Hematopoietic multipotent progenitor cell treated with erythropoietin and hydrocortisone succinate and interleukin-3 and kit ligand, for 4 days (in vitro differentiated cells): ENCODE measurements at places on chromosomes 11 and 22.

DNA sequence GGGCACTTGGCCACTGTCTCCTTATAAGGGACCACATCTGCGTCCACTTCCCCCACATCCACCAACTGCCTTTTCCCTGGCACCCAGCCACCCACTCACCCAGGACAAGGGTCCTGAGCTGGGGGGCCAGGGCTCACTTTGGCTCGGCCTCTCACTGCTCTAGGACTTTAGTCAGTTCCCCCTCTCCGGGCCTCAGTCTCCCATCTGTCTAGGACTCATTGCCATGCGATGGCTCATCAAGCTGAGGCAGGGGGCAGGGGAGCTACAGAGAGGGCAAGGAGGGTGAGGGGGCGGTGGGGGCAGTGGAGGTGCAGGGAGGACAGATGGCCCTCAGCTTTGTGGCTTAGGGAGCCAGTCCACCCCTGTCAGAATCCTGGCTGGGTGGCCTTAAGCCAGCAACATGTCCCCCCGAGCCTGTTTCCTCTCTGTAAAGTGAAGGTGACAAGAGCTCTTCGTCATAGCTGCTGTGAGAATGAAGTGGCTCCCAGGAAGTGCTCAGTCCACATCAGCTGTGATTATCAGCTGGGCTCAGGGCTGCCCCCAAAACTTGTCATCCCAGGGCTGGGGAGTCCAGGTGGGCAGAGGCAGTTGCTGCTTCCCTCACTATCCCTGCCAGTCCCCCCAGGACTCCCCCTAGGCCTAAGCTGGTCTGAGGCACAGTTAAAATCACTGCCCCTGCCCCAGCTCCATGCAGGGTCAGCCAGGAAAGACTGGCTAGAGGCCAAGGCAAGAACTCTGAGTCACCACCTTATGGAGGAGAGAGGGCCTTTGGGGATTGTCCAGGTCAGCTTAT is 14.9 kb downstream of the RAC2 start:
- no peak for DNase-seq

- no peak for DNase-seq
Observed at GRCh38 chr11:16261836-16262644, 94.3 kb downstream of the SOX6 start.

DNA sequence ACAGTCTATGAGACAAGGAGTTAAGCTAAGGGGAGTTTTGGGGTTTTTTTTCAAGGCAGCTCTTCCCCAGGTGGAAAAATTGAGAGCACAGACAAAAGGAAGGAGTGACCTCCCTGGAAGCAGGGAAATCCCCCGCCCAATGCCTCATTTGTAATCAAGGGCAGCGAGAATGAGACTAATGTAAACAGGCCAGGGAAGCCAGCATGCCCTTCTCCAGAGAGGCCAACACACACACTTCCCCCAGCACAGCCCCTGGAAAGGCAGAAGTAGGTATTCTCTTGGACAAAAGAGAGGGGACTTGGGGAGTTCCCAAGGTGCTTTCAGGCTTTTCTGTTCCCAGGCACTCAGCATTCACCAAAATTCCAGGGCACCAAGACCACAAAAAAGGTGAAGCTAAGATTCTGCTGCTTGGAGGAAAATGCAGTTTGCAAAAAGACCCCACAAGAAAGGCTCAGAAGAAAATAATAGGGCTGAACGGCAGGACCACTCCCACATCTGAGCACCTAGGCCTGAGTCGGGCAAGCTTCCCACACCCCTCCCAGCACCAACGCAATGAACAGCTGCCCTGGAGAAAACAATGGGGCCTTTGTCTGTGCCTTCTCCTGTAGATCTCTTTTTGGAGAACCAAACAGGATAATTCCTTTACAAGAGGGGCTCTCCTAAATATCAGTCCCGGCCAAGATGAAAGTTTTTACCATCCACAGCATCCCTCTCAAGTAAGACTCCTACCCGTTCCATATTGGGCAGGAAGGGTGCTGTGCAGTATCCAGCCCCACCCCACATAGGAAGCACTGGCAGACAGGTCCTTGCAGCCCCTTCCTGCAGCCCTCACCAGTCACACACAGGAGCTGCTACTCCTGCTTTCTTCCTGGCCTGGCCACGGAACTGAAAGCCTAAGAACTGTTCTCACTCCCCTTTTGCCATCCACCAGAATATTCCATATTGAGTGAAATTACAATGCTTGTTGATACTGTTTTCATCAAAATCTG is 70.7 kb upstream of the AKIP1 start:
- no peak for DNase-seq

- peak; percentile 25 for DNase-seq
Observed at GRCh38 chr11:100789500-100789899, 102.4 kb downstream of the ARHGAP42 start.

GRCh38 chr11:12793065-12793464 is 118.8 kb downstream of the TEAD1 start:
- DNase-seq, result no peak

- no peak for DNase-seq
Observed at GRCh38 chr11:80626721-80627120, 1185.9 kb upstream of the TENM4 start.

DNA sequence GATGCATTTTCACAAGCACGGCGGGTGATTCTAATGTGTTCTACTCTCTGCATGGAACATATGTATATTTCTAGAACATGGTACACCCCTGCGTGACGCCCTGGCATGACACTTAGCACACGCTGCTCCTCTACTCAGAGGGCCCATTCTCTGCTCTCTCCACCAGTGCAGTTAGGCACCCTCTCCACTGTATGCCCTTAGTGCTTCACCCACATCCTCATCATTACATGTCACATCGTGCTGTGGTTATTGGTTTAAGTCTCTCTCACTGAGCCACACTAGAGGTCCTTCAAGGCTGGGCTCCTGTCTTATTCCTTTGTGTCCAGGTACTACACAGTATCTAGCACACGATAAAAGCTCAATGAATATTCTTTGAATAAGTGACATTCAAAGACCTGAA is 16.7 kb downstream of the TMPRSS13 start:
- no peak for DNase-seq

DNA sequence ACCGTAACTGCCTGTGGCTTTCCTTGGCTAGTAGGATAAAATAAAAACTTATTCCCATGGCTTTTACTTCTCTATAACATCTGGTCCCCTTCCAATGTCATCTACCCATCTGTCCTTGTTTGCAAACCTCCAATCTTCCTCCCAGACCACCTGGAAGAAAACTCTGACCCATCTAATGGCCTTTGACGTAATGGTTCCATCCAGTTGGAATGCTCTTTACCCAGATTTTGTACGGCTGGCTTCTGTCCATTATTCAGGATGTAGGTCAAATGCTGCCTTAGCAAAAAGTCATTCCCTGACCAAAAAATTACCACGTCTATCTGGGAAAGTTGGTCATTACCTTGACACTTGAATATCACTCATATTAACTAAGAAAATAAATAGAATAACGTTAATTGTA is 577.9 kb upstream of the ANO5 start:
- DNase-seq, result no peak

DNA sequence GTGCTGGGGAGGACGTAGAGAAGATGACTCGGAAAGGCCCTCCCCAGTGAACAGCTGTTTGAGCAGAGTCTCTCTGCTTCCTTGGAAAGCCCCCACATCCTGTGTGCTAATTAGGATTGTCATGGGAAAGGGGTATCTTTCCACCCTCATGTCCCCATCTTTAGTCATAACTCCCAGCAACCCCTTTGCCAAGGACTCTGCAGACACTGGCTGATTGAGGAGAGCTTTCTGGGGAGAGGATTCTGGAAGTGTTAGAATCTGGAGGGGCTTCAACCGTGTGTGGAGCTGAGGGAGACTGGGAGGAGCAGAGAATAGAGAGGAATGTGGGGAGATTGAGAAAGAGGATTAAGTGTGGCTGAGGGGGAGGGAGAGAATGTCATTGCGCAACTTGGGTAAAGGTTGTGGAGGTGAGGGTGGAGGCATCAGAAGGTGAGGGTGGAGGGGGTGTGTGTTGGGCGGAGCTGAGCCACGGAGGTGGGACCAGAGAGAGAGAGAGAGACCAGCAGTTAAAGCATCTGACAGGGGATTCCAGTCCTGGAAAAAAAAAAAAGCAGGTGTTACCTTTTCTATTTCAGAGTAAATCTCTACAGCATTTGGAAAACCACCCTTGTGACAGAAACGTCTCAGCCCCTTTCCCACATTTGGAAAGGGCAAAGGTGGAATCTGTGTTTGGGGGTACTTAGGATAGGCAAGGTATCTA is 2.2 kb downstream of the DTX4 start:
- DNase-seq, result no peak

DNA sequence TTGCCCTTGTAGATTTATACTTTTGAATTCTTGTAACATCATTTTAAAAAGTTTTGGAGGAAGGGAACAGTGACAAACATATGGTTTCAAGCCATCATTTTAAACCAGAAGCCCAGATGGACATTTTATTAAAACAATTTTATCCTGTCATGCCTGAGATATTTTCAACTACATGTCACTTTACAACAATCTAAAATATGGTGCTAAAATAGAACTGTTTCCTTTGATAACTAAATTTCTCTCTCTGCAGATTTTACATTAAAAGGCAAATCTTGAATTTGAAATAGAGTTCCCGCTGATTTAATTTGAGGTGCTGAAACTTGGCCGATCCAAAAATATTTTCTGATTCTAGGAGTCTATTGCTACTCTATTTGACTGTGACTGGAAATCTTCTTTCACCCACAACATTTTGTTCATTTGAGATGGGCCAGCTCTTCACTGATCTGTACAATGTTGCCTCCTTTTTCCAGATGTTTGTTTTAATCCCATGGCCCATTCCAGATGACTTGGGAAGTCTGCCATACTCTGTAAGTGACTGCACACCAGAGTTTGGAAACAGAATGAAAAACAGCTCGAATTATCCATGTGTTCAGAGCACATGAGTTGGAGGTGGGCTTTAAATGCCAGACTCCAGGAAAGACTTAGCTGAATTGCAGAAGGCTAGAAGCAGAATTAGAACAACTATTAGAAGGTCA is 402.5 kb downstream of the TMEM135 start:
- no peak for DNase-seq

GRCh38 chr11:11807811-11808782 is 33.7 kb upstream of the USP47 start:
- no peak for DNase-seq

GRCh38 chr11:92267278-92267677 is 42.7 kb downstream of the FAT3 start:
- DNase-seq, result no peak

DNA sequence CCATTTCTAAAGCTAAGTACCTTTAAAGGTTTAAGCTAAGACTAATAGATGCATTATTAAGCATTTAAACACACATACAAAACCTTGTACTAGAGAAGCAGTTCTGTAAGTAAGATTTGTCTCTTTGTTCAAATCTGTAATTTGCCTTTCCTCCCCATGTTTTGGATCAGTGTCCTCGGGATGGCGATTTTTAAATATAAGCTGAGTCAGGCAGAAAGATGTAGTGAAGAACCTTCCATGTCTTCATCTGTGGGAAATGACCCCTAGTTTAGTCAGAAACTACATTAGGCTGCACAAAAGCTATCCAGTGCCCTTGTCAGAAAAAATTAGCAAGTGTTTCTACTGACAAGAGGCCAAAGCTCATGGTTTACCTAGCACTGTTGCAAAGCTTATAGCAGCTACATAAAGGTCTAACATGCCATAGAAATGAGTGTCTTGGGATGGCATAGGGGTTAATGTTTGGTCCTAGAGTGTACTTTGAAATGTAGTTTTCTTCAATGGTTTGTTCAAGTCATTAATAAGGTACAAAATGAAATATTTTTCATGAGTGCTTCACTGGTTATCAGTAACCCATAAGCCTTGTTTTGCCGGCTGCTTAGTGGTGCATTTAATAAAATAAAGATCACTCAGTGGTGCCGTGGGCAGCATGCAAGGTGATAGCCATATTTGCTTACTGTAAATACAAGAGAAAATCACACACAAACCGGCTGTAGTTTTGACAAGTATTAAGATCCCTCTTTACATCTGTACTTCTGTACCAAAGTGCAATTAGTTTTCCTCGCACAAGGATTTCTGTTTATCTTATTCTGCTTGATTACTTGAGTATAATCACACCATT is 139.8 kb downstream of the ELP4 start:
- no peak for DNase-seq

GRCh38 chr11:81655351-81655750 is 1078.3 kb downstream of the FAM181B start:
- no peak for DNase-seq

GRCh38 chr11:71996946-71997345 is 1.8 kb upstream of the IL18BP start:
- peak; percentile 37 for DNase-seq

DNA sequence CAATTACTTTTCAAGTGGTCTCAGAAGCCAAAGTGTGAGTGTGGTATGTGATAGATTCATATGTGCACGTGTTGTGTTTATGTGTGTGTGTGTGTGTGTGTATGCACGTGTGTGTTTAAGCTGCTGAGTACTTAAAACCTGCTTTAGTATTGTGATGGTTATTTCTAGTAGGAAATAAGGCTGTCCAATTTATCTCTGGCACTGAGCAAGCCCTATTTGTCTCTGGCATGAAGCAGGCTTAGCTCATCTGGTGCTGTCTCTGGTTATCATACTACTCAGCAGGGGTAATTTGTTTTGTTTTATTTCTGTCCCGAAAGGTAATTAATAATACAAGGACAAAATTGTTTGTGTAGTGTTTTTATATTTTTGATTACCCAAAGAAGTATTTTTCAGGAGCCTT is 333.7 kb downstream of the FAT3 start:
- no peak for DNase-seq

- no peak for DNase-seq
Observed at GRCh38 chr11:70631624-70632047, 233.3 kb downstream of the CTTN start.

GRCh38 chr22:31192513-31192912 is 19.6 kb upstream of the LIMK2 start:
- DNase-seq, result no peak

- peak; percentile 88 for DNase-seq
Observed at GRCh38 chr11:32090545-32091370, at the start of gene RCN1. Gene RCN1 (plus strand): TSS chr11:32091074. CDS start chr11:32091197, 123 bp downstream.

GRCh38 chr11:83192606-83193245 is 786 bp upstream of the ANKRD42 start:
- no peak for DNase-seq

DNA sequence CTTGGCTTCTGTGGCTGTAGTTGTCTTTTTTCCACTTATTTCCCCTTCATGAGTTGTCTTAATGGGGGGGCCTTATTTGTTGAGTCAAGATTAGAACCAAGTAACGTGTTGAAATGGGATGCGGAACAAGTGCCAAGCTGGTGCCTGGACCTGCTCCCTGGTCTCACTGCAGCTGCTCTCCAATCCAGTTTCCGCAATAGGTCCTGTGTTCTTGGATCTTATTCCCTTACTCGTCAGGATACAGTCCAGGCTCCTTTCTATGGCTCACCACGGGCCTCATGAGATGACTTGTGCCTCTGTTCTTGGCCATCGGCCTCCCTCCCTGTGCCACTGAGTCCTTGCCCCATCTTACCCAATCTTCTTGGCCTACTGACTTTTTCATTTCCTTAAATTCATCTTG is 159.6 kb upstream of the CADM1 start:
- DNase-seq, result no peak

GRCh38 chr11:60919956-60920355 is 4.3 kb upstream of the TMEM132A start:
- no peak for DNase-seq

GRCh38 chr11:64485074-64485473 is 105.9 kb upstream of the SLC22A12 start:
- DNase-seq, result no peak

- no peak for DNase-seq
Observed at GRCh38 chr11:134756811-134757540, 344.9 kb upstream of the B3GAT1 start.
